Stimulated activated CD8-positive, alpha-beta memory T cell treated with anti-CD3 and anti-CD28 coated beads, Interleukin-2, amount 100 ng/mL, for 48 hours (primary cell): ENCODE measurements at places on chromosomes 13 and 19.

DNA sequence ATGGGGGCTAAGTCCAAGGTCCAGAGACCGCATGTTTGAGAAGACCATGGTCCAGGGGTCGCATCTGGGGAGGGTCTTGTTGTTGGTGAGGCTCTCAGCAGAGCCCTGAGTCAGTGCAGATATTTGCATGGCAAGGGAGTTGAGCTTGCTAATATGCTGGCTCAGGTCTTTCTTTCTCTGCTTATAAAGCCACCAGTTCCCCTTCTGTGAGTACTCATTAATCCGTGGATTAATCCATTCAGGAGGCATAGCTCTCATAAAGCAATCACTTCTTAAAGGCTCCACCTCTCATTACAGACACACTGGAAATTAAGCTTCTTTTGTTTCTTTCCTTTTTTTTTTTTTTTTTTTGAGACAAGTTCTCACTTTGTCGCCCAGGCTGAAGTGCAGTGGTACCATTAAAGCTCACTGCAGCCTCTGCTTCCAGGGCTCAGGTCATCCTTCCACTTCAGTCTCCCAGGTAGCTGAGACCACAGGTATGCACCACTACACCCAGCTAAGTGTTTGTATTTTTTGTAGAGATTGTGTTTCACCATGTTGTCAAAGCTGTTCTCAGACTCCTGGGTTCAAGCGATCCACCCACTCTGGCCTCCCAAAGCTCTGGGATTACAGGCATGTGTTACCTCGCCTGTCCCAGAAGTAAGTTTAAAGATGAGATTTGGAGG is 216.4 kb downstream of the SLITRK5 start:
- DNase-seq, result no peak

DNA sequence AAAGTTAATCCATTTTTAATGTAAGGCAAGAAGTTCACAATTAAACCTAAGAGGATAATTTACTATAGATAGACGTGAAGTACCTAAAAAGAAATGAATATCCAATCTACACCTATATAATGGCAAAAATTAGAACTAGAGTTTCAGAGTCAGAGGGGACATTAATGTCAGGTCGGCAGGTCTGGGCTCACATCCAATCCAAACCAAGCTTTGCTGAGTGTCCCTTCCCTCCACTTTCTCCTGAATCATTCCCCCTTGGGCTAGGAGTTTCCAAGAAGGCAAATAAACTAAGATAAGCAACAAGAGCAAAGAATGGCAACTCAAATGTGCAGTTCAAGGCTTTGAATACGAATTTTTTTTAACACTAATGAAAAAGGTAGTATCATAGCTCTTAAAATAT is 2.9 kb downstream of the FLT3 start:
- no peak for DNase-seq

DNA sequence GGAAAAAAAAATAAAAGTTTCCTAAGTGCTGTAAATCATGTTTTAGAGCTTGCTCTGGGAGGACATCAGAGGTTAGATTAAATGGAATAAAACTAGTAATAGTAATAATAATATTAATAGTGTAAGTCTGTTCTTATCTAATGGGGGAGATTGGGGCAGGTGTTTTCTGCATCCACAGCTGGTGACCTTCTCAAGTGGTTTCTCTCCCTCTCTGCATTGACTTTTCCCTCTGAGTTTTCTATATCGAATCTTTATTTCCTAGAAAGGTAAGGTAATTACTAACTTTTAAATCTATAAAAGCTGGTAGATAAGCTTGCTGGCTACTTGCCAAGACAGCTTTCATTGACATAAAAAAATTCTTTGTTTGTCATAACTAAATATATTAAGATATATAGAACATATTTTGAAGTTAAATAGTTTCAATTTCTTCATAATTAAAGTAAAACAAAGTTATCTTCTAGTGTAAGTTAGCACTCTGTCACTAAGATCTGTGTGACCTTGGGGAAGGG is 49.6 kb upstream of the DIAPH3 start:
- no peak for DNase-seq

DNA sequence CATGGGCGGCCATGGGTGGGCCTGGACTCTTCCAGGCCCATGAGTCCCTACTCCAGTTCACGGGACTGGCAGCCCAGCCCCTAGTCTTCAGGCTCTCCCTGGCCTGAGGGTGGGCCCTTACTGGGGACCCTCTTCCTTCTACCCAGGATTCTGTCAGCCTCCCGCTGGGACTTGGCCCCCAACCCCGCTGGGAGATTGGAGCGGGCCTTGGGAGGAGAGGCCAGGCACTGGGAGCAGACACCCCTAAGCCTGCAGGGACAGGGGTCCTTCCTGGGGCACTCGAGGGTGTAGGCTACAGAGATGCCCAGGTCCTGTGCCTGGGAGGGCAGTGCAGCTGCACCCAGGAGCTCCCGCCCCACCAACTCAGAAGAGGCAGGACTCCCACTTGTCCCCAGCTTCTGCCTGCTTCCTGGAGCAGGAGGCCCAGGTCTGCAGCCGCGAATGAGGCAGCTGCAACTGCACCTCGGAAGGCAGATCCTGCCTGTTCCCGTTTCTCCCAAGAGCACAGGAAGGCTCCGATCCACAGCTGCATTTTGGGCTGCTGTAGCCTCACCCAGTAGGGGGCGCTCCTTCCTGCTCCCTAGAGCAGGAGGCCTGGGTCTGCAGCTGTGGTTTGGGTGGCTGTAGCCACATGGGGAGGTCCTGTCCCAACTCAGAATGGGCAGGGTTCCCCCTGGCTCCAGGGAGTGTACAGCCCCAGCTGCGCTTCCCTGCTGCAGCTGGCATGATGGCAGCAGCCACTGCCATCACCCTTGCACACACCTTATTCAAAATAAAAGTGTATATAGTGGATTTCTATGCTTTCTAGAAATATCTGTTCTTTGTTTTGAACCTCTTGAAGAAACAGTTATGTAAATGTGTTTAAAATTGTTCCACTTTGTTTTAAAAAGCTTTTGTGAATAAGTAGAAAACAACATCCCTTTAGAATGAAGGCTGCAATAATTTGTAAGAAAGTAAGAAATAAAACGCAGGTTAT is 46.8 kb downstream of the TEX26 start:
- peak; percentile 43 for DNase-seq

DNA sequence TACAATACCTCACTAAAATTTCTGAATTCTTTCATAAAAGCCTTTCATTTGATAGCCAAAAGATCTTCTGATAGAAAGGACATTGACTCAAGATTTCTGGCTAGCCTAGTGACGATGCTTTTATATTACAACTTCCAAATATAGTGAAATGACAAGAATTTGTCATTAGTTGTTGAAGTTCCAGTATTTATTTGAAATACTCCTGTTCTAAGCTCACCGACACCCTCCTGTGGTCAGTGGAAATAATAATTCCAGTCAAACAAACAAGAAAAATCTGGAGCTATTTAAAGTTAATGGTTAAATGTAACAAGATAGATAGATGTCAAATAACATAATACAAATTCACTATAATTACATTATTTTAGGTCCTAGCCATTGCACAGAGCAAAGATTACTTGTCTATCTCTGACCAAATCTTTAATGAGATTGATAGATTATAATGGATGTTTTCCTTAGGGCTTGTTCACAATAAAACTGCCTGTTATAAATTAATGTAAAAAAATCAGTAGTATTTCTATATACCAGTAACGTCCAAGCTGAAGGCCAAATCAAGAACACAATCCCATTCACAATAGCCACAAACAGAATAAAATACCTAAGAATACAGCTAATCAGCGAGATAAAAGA is 195.5 kb downstream of the RGCC start:
- no peak for DNase-seq

DNA sequence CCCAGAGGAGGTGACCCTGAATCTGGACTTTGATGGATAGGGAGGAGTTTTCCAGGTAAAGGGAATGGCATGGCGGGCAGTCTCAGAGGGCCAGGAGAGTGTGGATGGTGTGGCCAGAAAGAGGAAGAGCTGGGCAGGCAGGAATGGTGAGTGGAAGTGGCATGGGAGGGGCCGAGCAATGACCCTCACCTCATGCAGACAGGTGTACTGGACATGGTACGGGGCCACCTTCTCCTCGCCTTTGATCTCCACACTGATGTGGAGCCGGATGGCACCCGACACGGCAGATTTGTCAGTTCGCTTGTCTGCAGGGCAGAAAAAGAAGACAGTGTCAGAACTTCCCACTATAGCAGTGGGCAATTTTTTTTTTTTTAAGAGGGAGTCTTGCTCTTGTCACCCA is 45.5 kb downstream of the UNC13A start:
- DNase-seq, result no peak

DNA sequence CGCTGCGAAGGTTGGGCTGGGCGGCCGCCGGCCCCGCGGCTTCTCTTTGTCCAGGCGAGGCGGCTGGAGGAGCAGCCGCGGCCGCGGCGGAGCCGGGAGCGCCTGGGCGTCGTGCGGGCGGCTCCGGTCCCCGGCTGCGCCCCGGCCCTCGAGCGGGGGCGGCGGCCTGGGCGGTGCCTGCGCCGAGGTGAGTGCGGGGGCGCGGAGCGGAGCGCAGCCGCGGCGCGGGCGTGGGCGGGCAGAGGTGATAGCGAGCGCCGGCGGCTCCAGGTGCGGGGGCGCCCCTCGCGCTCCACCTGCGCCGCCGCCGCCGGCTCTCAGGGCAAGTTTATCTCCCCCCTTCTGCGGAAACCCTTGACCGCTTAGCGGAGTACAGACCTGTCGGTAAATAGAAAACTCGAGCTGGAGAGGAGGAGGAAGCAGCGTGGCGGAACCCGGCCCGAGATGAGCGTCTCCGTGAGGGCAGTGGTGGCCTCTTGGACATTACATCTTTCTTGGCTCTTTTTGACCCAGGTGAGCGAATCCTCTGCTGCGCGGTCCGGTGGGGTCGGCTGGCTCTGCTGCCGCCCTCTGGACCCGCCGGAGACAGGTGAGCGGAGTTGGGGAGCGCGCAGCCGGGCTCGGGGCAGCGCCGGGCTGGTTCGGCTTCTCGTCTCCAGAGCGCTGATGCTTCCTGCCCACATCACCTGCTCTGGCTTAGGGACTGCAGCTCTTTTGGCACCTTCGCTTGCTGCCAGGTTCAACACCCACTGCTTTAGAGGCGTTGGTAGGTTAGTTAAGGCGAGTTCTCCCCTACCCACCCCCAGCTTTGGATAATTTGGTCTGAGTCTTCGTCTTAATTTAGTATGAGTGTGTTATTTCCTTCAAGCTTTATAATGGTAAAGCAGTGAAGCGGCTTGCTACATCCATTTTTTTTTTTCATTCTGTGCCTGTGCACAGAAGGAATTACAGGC is at the start of gene MTUS2:
Gene MTUS2, plus strand, starts transcription at position 241 of the 953 bp plus-strand sequence.
- DNase-seq, result no peak

GRCh38 chr19:19278315-19278714 is 5.2 kb upstream of the TM6SF2 start:
- no peak for DNase-seq

- DNase-seq, result no peak
Measured at GRCh38 chr13:44929692-44930091, 59.6 kb downstream of the NUFIP1 start.

- DNase-seq, result no peak
Measured at GRCh38 chr19:3668331-3669081, 31.8 kb downstream of the PIP5K1C start.
